GM10248 (cell line): ENCODE measurements at places on chromosomes 2 and 18.

DNA sequence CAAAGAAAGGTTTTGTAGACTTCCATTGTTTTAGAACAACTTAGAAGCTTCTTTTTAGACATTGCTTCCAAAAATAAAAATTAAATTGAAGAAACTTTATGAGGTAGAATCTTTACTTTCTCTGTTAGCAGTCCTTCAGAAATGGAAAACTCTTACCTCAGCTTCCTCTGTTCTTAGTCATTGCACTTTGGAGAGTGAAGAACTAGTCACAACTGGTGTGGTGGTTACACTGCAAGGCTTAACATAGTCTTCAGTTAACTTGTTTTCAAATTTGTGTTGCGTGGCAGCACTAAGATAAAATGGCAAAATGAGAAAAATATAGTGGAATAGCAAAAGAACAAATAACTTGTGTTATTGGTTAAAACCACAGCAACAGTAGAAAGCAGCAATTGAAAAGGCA, 332.6 kb downstream of the KIAA1328 start:
- DNase-seq, result no peak

DNA sequence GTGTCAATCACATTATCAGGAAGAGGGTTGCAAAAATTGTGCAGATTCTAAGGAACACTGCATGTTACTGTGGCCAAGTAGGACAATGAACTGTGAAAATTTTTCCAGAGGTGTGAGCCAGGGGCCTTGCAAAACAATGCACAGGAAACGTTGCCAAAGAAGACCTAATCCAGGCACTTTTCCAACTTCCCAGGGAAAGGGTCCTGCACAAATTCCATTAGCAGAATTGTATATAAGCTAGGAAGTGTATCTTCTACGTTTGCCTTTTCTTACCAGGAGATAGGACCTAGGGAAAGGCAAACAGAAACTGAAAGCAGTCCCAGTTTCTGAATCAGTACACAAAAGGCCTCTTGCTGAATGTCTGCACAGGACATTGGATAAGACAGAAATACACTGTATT, 1888.3 kb upstream of the CELF4 start:
- DNase-seq, result no peak

DNA sequence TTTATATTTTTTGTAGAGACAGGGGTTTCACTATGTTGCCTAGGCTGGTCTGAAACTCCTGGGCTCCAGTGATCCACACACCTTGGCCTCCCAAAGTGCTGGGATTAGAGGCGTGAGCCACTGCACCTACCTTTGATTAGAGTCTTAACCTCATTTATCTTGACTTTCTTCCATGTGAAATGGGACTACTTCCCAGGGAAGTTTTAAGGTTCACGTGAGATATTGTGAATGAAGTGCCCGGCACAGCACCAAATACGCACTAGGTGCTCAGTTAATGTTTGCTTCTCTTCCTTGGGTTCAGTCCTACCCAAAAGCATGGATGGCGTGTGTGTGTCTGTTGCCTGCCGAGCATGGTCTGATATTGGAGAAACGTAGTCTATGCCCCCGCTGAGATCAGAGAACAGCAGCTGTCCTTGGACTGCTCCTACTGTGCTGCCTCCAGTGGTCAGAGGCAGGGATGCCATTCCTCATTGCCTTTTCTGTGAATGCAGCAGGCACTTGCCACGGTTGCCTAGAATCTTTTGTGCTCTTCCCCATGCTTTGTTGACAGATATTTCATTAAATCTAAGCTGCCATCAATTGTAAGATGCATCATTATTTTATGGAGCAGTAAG, 12.3 kb upstream of the TFCP2L1 start:
- no peak for DNase-seq

GRCh38 chr2:158487419-158487818, 30.7 kb downstream of the PKP4 start:
- DNase-seq, result no peak

DNA sequence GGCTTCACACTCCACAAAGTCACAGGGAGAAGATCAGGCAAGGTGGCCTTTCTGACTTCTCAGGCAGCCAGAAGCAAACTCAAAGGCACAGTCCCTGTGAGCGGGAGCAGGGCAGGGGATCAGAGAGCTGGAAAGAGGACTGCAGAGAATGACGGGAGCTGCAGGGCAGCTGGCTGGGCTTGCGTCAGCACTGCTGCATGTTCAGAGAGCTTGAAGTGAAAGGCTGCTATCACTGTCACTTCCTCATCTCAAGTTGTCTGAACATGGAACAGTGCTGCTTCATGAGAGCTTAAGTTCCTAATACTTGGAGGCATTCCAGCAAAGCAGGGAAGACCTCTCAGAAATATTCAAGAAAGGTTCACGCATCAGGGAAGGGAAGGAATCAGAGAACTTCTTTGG, 20.4 kb downstream of the TGFBRAP1 start:
- no peak for DNase-seq

DNA sequence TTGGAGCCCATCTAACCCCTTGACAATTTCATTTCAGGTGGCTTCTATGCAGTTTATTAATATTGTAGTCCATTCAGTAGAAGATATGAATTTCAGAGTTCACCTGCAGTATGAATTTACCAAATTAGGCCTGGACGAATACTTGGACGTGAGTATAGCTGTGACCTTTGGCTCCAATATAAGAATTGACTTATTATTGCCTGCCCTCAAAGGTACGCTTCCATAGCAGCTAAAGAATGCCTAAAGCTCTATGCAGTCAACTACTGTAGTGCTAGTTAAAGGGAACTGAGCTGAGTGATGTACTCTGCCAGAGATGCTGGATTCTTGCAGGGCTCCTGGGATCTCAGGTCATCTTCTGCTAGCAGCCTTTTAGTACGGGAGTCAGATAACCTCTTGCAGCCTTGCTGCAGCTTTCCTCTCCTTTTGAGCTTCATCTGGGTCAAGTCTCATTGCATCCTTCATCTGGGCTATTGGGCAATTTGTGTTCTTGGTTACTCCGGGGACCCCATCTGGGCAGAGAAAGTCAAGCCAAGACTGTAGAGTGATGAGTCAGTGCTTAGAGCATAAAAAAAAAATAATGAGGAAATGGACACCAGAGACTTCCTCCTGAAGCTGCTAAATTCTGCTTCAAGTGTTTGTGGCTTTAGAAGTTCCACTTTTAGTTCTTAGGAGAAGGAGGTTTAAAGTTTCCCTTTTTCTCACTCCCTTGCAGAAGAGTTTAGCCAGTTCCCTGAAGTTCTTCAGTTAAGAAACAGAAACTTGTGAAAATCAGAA, 105.6 kb downstream of the PRPF40A start:
- DNase-seq, result peak; percentile 57

GRCh38 chr2:136135921-136136906, 18.3 kb upstream of the CXCR4 start:
- DNase-seq, result peak; percentile 51

GRCh38 chr2:85718009-85718391, 23.8 kb downstream of the GNLY start:
- no peak for DNase-seq

GRCh38 chr2:239882781-239883180, 142.4 kb downstream of the NDUFA10 start:
- DNase-seq, result no peak

DNA sequence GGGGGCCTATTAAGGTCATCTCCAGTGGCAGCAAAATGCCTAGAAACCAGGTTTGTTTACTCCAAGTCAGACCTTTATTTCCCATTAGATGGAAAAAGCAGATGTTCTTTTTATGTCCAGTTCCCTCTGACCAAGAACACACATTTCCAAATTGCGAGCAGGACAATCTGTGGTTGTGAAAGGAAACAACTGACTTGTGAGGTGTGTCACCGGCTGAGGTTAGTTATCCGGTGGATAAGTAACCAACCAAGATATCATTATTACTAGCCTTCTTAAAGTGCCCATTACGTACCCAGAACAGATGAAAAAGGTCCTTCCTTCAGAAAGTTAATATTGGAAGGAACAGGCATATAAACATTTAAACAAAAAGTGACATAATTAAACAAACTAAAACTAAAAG, 112.9 kb downstream of the THADA start:
- DNase-seq, result no peak

DNA sequence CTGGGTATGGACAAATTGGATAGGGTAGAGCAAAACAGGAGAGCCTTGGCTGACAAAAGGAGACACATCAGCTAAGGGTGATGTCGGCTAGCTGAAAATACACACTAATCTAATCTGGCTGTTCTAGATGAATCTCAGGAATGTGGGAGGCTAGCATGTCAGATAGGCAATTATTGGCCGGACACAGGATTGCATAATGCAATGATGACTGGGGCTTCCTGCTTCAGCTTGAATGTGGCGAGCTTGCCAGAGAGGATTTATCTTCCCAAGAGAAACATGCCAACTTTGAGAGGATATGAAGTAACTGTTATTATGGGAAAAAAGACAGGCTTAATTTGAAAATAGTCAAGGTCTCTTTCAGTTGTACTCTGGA, 102.4 kb downstream of the TRIB2 start:
- no peak for DNase-seq
